Thoracic aorta (tissue), 2 donors: ENCODE measurements at places on chromosomes 13 and 19. TPM values are rescaled to one million over a fixed set of nuclear protein-coding genes. Genes with fewer than 3 reads are reported as not detected.

DNA sequence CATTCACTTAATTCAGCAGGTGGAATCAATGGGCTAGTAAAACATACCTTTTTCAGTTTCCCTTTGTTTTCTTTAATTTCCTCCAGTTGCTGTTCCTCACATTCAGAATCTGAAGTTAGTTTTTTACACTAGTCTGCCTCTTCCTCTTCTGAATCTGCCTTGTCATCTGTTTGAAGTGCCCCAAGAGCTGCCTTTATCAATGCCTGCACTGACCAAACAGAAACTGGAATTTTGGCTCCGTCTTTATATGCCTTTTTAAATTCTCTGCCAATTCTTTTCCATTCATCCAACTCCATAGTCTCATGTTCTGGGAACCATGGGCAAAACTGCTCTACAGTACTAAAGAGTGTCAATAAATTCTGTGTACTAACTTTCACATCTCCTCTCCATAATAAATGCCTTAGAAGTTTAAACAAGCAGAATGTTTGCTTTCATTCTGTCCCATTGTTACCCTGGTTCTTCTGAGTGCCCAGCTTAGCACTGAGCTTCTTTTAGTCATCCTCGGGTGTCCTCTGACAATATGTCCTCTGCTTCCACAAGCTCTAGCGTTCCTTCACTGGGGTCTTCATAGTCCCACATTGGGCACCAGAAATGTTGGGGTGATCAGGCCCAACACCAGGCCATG is 154.2 kb downstream of the ZNF486 start:
- DNase-seq = no peak

- DNase-seq = no peak
These were observed 34.8 kb upstream of the NDFIP2 start for GRCh38 chr13:79445968-79446645.

Gene NCCRP1
- total RNA-seq = 0.27 TPM

- no peak for DNase-seq
These were observed 69.6 kb downstream of the STK24 start for GRCh38 chr13:98507282-98507797.

Gene PALM3
- not detected for total RNA-seq

Gene KLK7
- total RNA-seq = not detected

Gene COX7A1
- 6.3 TPM for total RNA-seq

- no peak for DNase-seq
These were observed 8.9 kb upstream of the ZNF507 start for GRCh38 chr19:32336259-32337083.

Gene CKM
- 0.85 TPM for total RNA-seq

- no peak for DNase-seq
These were observed 63.1 kb downstream of the ATP11A start for GRCh38 chr13:112752711-112753541.

Gene PRRG2
- total RNA-seq = not detected

DNA sequence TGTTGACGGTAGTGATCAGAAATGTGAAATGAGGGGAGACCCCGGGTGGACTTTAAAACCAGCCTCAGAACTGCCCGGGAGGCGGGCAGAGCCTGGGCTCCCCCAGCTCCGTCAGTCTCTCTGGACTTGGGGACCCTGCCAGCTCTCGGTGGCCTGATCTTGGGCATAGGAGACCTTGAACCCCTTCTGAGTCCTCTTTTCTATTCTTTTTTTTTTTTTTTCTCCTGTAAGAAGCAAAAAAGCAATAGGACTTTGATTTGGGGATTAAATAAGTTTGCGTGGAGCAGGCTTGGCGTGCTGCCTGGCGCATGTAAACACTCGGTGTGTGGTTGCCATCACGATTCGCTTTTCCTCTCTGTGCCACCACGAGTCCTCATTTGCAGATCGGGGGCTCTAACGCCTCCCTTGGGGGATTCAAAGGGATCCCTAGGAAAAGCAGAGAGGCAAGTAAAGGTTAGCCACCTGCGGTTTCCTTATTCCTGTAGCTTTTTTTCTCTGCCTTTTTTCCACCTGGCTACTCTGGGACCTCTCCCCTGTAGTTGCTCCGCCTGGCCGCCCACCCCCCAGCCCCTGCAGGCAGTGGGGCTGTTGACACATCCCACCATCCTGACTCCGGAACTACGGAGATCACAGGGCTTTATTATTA is 1.3 kb downstream of the SAFB start:
- no peak for DNase-seq

Gene PIH1D1
- 95.4 TPM for total RNA-seq

DNA sequence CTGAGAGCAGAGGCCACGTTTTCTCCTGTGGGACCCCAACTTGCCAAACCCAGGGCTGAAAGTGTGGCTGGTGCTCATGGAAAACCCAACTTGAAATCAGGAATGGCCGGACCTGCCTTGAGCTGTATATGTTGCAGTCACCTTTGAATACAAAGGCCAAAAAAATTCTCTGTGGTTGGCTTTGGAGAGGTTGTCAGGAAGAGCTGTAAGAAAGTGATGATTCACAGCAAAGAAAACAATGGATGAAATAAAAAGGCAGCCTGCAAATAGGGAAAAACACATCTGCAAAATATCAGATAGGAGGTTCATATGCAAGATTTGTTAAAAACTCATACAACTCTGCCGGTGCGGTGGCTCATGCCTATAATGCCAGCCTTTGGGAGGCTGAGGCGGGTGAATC is 715.8 kb downstream of the UQCRFS1 start:
- DNase-seq = no peak
